ENCODE measurements at places on chromosomes 2 and 18.

GRCh38 chr2:37493425-37493824 is 149.0 kb downstream of the QPCT start:
- H3K4me1 ChIP-seq: no peaks in the 10 kb centered on the region
- H3K36me3 ChIP-seq: no peaks in the 10 kb centered on the region
- H3K27ac ChIP-seq: no peak overlapping the region
- H3K4me3 ChIP-seq: no peak overlapping the region
- H3K27me3 ChIP-seq: no peaks in the 10 kb centered on the region

DNA sequence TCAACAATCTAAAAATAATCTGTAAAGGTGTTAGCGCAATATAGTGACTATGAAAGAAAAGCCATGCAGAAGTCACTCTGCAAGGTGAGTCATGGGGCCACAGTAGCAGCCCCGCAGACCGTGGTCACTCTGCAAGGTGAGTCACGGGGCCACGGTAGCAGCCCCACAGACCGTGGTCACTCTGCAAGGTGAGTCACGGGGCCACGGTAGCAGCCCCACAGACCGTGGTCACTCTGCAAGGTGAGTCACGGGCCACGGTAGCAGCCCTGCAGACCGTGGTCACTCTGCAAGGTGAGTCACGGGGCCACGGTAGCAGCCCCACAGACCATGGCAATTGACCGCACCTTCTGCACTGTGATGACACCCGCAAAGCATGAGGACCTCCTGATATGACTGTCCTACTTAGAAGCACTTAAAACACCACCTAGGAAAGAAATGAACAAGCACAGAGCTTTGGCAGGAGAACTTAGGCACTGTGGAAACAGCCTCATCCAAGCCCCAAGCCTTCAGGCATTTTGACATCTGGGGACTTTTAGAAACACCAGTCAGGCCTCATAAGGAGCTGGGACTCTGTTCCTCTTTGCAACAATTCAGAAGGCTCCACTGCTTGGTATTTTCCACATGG is 70.1 kb downstream of the LDLRAD4 start:
- H3K4me3 ChIP-seq: no peak overlapping the region
- H3K27ac ChIP-seq: peak overlapping the region; percentile 40
- H3K4me1 ChIP-seq: no peaks in the 10 kb centered on the region
- H3K27me3 ChIP-seq: no peaks in the 10 kb centered on the region
- H3K36me3 ChIP-seq: no peaks in the 10 kb centered on the region
- no peak for DNase-seq

DNA sequence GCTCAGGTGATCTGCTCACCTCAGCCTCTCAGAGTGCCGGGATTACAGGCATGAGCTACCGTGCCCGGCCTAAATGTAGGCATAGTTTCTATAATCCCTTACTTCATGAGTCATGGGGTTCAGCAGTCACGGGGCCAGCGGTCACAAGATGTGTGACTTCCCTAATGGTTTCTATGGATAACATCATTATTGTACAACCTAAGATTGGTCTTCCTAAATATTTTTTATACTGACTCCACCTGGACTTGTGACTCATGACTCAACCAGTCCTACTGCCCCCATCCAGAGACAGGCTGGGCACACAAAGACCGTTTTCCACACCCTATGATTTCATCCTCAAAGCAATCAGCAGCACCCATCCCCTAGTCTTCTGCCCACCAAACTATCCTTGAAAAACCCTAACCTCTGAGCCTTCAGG is 15.9 kb downstream of the FAM210A start:
- no peak overlapping the region for H3K4me3 ChIP-seq
- H3K27ac ChIP-seq: no peak overlapping the region
- no peaks in the 10 kb centered on the region for H3K4me1 ChIP-seq
- H3K27me3 ChIP-seq: no peaks in the 10 kb centered on the region
- H3K36me3 ChIP-seq: no peaks in the 10 kb centered on the region

- H3K27me3 ChIP-seq: no peaks in the 10 kb centered on the region
- H3K36me3 ChIP-seq: no peaks in the 10 kb centered on the region
- DNase-seq: no peak
- no peak overlapping the region for H3K27ac ChIP-seq
Observed at GRCh38 chr18:43805646-43806194, 528.4 kb upstream of the SYT4 start.

GRCh38 chr2:239106314-239106908 is 258.5 kb downstream of the TWIST2 start:
- peaks cover 58% of the 10 kb centered on the region for H3K36me3 ChIP-seq
- no peak for DNase-seq
- no peaks in the 10 kb centered on the region for H3K27me3 ChIP-seq
- no peak overlapping the region for H3K4me3 ChIP-seq
- H3K27ac ChIP-seq: no peak overlapping the region
- no peaks in the 10 kb centered on the region for H3K4me1 ChIP-seq

GRCh38 chr2:171166328-171166983 is 5.8 kb upstream of the TLK1 start:
- no peak overlapping the region for H3K4me3 ChIP-seq
- no peaks in the 10 kb centered on the region for H3K36me3 ChIP-seq
- H3K27ac ChIP-seq: no peak overlapping the region
- no peak for DNase-seq

DNA sequence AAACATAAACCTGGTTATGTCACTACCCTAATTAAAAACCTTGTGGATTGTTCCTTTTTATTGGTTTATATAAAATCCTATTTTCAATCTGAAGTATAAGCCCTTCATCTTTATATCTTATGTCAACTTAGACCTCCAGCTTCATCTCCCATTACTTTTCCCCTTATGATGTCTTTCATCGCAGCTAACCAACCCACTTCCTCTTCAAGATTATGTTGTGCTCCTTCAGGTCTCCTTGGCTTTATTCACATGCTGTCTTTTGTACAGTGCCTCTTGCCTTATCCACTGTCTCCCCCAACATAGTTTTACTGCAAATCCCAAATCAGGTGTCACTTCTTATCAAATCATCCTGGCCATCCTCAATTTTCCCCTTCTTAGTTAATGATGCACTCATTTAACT is 25.9 kb downstream of the MBD5 start:
- H3K36me3 ChIP-seq: no peaks in the 10 kb centered on the region
- no peaks in the 10 kb centered on the region for H3K4me1 ChIP-seq
- no peaks in the 10 kb centered on the region for H3K27me3 ChIP-seq
- H3K27ac ChIP-seq: no peak overlapping the region
- no peak for DNase-seq
- no peak overlapping the region for H3K4me3 ChIP-seq
